Right kidney (tissue), 9 donors: ENCODE measurements at places on chromosomes 2 and 18.

GRCh38 chr2:9018109-9018508 is 14.6 kb upstream of the MBOAT2 start:
- no peak for DNase-seq

DNA sequence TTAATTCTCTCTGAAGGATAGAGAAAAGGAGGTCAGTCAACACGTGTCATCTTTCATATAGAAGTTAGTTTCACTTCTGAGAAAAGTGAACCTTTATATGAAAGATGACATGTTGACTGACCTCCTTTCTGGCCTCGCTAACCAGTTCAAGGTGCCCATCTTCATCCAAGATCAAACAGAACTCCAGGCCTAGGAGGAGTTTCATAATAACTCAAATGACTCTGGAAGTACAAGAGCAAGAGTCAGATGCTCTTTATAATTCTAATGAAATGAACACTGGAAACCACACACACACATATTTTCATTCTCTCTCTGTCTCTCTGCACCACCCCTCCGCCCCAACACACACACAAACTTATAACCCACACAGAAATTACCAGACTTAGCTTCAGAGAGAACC is 16.3 kb downstream of the ANKRD44 start:
- DNase-seq: no peak

DNA sequence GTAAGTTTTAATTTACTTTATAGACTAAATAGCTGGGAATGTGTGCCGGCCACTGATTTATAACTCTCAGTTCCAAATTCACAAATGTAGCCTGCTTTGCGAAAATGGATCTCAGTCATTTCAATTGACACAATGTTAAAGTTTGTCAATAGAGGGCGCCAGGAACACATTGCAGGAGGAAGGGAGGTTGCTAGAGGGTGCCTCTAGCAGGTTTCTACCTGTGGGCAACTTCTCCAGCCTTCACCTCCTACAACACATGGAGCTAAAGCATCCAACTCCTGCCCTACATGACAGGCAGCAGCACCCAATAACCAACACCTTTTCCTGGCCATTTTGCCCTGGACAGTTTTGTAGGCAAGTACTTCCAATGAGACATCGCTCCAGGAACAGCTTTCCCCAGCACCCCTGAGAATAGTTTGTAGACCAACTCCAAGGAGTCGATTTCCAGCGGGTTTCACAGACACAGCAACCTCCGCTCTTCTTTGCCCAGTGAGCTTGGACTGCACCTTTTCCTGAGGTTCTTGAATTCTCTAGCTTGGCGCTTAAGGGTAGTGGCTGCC is 784.8 kb upstream of the CDH2 start:
- no peak for DNase-seq

GRCh38 chr2:37906131-37906530 is 19.0 kb upstream of the RMDN2 start:
- no peak for DNase-seq

GRCh38 chr2:20438334-20439192 is 8.3 kb upstream of the RHOB start:
- DNase-seq: no peak

GRCh38 chr2:80469428-80469827 is 164.9 kb upstream of the LRRTM1 start:
- DNase-seq: no peak

DNA sequence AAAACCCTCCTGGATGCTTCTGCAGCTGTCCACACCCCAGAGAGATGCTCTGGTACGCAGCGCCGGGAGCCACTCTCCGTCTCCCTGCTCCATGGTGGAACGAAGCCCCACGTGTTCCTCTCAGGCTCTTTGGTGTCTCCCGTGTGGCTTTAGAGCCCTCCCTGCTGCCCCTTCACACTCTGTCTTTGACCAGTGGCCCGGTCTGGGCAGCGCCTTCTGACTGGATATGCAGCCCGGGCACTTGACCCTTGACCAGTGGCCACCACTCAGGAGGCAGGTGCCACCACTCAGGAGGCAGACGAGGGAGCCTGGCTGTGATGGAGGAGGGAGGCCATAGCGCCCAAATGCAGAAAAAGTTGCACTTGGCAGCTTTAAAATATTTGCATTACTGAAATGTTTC is 214.5 kb upstream of the SALL3 start:
- DNase-seq: no peak
